ENCODE measurements at places on chromosomes 6 and 20.

DNA sequence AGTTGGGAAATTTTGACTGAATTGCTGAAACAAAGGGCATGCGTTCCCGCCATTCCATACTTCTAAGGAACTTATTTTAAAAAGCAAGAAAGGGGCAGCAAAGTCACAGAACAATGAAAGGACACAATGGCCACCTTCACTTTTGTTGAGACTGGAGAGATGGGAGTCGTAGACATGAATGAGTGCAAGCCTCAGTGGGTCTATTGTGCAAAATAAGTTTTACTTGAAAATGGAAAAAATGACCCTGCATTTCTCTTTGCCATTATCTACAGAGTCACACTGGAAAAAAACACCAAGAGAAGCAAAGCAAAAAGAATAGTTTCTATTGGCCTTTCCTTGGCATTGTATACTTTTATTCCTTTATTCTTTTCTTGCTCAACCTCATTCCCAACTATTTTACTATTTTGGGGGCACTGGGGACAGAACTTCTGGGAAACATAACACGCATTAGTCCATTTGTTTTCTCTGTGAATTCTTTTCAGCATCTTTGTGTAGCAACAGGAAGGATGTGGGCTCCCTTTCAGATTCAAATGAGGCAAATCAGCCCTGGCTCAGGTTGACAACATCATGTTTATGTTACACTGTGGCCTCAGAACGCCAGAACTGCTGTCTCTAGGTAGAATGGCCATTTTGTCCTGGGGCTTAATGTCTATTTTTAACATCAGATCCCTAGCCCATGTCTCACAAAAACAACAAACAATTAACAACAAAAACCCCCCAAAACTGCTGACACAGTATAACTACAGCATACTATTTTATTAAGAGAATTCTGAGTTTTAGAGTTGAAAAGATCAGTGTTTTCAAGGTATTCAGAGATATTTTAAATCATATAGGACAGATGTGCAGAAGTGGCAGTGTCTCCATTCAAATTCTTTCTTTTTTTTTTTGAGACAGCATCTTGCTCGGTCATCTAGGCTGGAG is 122.2 kb downstream of the FYN start:
- DNase-seq, result no peak

DNA sequence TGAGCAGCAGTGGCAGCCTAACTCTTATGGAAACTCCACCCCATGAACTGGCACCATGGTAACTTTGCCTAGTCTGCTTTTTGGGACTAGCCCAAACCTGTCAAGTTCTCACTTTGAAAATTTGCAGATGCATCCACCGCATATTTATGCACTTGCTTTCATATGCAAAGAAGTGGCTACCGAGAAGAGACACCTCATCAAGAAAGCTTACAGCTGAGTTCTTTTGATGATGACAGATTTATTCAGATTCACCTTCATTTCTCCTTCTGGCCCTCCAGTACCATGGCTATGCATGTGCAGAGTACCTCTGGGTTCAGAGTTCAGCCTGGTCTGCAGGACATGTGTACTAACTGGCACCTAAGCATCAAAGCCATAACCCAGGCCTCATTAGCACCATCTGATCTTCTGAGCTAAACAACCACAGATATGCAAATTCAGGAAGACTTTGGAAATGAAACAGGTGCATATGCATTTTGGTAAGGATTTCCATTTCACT is 154.3 kb upstream of the TENT5A start:
- no peak for DNase-seq

- no peak for DNase-seq
Measured at GRCh38 chr20:48766205-48766604, 61.6 kb downstream of the PREX1 start.

GRCh38 chr6:16277101-16277981 is 39.0 kb downstream of the GMPR start:
- DNase-seq, result no peak

DNA sequence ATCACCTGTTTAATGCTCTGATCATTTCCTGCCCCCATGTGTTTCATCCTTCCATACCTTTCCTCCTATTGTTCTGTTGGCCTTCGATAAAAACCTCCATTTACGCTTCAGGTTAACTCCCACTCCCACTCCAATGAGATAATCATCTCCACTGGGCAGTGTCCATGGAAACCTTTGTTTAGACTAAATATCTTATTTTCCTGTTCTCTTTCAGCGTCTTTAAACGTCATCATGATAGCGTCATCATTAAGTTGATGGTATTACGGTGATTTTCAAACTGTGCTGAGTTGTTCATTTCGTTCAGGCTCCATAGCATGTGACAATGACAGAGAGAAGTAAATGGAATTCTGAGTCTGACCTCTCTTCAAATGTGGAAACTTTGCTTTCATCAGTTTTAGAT is 970.5 kb upstream of the SLC35B3 start:
- DNase-seq, result no peak

DNA sequence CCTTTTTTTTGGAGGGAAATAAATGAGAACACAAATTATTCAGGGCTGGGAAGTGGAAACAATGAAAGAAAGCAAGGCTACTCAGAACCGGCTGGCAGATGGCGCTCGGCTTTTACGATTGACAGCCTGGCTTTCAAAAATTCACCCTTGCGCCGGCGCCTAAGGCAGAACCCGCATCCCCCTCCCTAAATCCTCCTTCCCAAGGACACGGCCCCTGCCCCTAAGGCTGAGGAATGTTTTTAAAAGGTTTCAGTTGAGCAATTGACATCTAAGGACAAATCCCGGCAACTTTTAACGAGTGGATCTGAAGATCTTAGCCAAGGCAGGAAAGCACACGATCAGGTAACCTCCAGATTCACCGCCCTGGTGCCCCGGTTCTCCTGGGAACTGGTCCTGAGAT is 16.3 kb downstream of the GNAS start:
- no peak for DNase-seq

GRCh38 chr6:81752921-81753710 is 635 bp upstream of the TENT5A start:
- peak; percentile 34 for DNase-seq

DNA sequence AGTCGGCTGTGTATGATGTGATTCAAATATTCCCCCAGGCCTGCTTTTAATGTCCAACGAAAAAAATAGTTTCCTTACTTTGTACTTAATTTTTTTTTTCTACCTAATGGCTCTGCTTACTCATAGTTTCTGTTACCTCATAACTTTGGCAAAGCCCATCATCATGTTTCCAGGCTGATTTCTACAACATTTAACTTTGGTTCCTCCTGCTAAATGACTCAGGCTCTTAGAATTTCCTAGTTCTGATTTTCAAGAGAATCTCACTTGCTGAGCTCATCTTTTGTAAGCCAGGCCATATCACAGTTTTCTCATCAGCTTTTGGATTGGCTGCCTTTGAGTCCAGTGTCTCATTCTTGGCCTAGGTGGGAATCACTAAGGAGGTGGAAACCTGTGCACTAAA is 323.1 kb downstream of the HDGFL1 start:
- no peak for DNase-seq

DNA sequence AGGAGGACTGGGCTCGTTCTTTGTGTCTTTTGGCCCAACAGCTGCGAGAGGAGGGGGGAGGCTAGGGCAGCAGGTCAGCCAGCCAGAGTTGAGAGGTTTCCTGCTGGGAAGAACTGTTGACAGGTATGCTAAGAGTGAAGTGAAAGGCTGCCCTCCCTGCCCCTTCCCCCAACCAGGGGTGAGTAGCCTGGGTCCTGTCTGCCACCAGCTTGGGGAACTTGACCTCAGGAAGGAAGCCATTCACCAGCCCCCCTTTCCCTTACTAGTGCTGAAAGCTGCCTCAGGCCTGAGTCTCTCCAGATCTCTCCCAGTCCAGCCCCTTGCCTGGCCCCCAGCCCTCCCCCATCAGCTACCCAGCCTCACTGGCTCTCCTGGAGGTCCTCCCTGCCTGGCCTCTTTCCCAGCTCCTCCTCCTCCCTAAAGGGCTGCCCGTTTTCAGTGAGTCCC is 20.7 kb upstream of the ZNF76 start:
- DNase-seq, result no peak

GRCh38 chr6:72947534-72947933 is 277.8 kb downstream of the KHDC1L start:
- DNase-seq, result no peak

GRCh38 chr20:50744143-50744792 is 12.9 kb downstream of the PARD6B start:
- no peak for DNase-seq

DNA sequence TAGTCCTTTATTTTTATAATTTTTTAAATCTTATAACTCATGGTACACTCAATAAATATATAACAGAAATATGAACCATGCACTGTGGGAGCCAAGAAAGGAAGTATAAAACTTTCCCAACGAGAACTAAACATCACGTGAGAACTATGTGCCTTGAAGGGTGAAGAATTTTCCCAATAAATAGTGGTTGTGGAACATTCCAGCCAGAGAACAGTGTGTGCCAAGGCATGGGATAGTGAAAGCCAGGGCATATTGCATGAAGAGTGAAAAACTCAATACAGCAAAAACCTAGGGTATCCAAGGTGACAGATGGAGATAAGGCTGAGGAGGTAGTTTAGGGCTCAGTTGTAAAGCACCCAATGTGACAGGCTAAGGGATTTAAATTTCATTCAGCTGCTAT is 86.1 kb downstream of the SIM1 start:
- DNase-seq, result no peak

DNA sequence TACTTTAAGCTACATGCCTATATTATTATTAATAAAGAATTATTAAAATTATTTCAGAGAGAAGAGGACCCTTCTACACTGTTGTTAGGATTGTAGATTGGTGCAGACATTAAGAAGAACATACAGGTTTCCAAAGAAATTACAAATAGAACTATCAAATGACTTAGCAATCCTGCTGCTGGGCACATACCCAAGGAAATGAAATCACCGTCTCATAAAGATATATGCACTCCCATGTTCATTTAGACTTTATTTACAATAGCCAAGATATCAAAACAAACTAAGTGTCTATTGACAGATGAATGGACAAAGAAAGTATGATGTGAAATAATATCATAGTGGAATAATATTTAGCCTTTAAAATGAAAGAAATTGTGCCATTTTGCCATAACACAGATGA is 687.7 kb upstream of the POU3F2 start:
- no peak for DNase-seq

DNA sequence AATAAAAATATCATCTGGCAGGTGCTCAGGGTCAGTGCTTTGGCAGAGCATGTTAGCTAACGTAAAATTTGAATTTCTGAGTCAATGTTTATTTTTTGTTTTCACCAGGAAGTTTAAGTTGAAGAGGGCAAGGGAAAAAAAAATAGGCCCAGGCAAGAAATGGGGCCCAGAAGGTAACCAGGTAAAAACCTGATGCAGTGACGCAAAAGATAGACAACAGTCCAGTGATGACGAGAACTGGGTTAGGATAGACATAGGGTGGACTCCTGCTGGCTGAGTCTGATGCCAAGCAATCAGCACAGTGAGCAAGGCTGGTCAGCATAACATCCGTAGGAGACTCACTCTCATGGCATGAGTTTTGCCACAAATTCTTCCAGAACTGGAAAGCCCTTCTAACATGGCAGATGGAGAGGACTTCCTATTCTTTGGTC is 42.2 kb downstream of the ZHX3 start:
- DNase-seq, result no peak

GRCh38 chr6:100475554-100476320 is 11.0 kb upstream of the SIM1 start:
- no peak for DNase-seq

- DNase-seq, result no peak
Measured at GRCh38 chr6:63305277-63305676, 14.5 kb downstream of the LGSN start.

DNA sequence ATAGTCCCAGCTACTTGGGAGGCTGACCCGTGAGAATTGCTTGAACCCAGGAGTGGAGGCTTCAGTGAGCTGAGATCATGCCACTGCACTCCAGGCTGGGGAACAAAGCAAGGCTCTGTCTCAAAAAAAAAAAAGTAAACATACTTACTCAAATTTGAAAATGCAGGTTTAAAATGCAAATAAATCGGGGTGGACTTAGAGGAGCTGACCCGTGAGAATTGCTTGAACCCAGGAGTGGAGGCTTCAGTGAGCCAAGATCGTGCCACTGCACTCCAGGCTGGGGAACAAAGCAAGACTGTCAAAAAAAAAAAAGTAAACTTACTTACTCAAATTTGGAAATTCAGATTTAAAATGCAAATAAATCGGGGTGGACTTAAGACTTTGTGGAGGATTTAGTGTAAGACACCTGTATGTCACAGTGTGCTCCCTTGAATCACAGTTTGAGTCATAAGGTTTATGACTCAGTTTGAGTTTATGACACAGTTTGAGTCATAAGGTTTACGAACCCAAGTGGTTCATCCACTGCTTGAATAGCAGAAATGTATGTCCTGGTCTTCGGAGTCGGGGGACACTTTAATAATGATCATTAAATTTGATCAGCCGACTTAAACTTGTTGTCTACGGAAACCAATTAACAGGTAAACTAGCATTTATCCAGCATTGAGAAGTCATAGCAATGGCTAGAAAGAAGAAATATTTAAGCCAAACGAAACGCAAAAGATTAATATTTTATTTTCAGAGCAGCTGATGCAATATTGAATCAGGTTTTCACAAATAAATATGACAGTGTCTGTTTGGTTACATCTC is 6.8 kb upstream of the MRPS10 start:
- DNase-seq, result no peak

GRCh38 chr6:36759148-36759759 is 61.6 kb downstream of the RAB44 start:
- peak; percentile 77 for DNase-seq
